Lung microvascular endothelial cell (primary cell): ENCODE measurements at places on chromosomes 4 and X.

DNA sequence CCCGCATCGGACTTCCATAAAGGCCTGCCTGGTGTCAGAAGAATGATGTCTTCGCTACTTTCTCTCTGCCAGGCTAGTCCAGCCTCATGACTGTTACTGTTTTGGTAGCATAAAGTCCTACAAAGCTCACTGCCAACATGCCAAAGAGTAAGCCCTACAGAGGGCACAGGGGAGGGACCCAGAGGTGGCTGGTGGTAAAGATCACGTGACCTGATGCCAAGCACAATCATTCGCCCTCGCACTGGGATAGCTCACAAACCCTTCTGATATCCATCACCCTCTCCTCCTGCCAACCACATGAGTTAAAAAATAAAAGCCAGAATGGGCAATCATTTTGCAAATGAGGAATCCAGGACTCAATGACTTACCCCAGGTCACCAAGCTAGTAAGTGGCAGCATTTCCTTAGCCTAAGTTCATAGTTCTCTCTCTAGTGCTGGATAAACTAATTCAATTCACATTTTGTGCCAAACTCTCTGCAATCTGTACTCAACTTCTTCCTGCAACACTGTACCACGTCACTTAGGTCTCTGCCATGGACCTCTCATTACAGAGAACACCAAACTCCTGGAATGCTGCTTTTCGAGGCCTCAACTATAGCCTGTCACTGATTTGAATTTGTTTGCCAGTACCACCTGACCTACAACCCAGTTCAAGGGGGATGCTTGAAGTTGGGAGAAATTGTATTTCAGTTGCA is 178.1 kb downstream of the SH3KBP1 start:
- DNase-seq = no peak

- DNase-seq = no peak
Measured at GRCh38 chr4:2066571-2067445, 7.7 kb downstream of the NAT8L start.

- no peak for DNase-seq
Measured at GRCh38 chr4:46870411-46870810, 38.6 kb downstream of the COX7B2 start.

- no peak for DNase-seq
Measured at GRCh38 chr4:109412776-109413175, 20.8 kb upstream of the SEC24B start.

DNA sequence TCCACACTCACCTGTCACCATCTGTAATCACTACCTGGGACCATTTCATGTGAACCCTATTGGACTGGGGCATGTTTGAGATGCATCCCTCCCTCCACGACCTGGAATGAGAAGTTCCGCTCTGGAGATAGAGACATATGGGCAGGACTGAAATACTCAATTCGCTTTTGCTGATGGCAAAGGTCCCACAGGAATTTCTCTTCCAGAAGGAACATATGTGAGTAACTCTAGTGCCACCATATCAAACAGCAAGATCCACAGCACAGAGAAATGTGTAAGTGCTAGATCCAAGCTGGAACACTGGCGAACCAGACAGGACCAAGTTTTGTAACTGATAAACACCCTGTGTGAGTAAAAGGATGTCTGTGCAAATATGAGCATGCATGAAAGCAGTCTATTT is 43.9 kb downstream of the SEL1L3 start:
- no peak for DNase-seq

- DNase-seq = peak; percentile 31
Measured at GRCh38 chr4:150584111-150584915, 2.4 kb downstream of the MAB21L2 start.

GRCh38 chr4:68463796-68464195 is 16.5 kb downstream of the TMPRSS11E start:
- no peak for DNase-seq

- DNase-seq = no peak
Measured at GRCh38 chrX:153776611-153777045, 4.2 kb upstream of the SRPK3 start.

- DNase-seq = no peak
Measured at GRCh38 chr4:22458098-22458497, 57.8 kb downstream of the ADGRA3 start.

DNA sequence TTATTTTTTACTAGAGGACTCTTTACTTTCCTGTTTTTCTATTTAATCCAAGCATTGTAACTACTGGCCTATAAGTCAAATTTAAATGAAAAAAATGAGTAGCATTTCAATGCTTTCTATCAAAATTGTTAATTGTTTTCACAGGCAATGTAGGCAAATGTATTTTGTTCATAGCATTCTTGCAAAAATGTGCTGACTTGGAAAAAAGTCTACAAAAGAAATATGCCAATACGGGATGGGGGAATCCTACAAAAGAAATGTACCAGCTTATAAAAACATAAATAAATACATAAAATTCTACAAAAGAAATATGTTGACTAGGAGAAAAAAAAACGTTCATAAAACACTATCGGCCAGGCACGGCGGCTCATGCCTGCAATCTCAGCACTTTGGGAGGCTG is 14.9 kb upstream of the S100G start:
- no peak for DNase-seq

DNA sequence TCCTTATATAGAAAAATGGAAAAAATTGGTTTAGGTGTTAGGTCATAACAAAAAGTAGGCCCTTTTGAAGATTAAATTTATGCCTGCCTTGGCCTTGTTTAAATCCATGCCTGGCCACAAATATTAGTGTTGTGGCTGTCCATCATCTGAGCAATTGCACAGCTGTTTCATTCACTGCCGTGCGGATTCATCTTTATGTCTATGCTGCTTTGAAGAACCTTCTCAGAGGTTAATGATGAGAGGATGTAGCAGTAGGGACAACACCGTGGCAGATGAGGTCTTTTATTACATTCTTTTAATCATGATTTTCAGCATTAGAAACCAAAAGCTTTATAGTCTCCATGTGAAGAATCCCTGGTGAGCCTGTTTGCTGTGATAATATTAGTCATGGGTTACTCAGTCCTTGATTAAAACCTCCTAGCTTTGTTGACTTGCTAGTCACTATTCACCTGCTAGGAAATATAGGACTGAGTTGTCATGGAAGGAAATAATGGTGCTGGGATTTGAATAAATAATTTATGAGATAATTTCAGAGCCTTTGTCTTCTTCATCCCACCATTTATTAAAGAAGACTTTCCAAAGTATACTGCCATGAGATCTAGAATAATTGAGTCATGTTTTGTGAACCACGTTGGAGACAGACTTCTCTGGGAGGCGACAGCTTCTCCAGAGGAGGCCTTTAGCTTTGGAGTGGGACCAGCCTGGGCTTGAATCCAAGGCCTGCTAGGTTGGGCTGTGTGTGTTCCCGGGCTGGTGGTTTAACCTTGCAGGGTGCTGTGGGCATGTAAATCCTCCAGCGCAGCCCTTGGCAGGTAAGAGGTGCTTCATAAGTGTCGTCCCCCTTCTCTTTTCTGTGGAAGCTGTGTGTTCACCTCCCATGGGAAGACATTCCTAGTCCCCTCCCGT is 53.5 kb downstream of the PTTG2 start:
- DNase-seq = no peak

DNA sequence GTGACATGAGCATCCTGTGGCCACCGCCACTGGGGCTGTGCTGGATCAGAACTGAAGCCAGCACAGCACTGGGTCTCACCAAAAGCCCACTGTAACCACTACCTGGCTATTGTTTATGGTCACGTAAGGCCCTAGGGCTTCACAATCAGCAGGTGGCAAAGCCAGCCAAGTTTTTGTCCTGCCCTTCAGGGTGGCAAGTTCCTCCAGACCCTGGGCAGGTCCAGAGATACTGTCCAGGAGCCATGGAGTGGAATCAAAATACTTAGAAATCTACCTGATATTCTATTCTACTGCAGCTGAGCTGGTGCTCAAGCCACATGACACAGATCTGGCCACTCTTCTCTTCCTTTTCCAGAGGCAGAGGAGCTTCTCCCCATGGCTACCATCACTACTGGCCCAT is 121.2 kb upstream of the CXXC4 start:
- DNase-seq = no peak

DNA sequence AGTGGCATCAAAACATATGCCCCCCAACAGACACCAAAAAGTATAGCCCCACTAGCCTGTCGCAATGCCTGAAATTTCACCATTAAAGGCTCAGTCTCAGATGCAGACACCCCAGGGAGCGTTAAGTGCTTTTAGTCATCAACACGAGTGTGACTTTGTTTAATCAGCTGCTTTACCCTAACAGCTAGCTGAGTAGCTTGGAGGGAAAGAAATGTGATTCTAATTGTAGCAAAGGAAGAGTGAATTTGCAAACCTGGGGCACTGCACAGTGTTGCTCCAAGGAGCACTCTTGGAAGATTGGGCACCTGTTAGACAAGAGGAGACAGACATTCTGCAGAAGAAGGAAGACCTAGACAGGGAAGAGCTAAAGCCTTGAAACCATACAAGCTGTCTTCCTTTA is 145.1 kb downstream of the BEND2 start:
- no peak for DNase-seq

DNA sequence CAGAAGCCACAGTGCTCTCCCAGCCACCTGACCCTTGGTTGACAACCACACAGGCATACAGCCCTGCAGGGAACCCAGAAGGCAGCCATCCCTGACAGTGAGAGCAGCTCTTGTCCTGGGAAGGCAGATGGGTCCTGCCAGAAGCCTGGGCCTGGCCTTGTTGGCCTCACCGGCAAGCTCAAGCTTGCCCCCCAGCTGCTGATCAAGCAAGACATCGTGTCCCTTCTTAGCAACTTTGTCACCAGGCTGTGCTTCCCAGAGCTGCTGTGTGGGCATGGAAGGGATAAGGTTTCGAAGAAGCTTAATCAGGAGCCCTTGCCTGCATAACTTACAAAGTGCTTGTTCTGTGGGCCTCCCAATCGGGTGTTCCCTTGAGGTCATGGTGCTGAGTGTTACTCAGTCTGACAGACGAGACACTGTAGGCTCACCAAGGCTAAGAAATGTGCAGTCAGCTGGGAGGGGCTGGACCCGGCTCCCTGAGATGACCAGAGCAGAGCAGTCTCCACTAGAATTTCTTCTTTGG is 6.8 kb upstream of the ABLIM2 start:
- DNase-seq = no peak

- DNase-seq = no peak
Measured at GRCh38 chr4:1269209-1269608, 20.3 kb upstream of the CTBP1 start.

GRCh38 chr4:60897415-60897814 is 302.7 kb upstream of the ADGRL3 start:
- no peak for DNase-seq

DNA sequence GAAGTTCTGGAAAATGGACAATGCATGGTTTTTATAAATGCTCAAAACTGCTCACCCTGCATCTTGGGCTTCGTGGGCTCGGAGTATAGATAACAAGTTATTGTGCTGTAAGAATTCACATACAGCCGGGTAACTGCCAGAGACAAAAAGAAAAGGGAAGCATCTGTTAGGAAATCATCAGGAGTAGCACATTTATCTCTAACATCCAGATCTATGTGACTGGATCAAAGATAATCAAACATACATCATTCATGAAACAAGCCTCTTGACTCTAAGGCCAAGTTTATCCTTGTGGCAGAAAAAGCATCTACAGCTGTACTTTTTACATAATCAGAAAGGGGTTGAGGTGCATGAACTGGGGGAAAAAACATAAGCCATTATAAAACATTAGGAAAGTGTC is 264.2 kb downstream of the PPP3CA start:
- DNase-seq = no peak

DNA sequence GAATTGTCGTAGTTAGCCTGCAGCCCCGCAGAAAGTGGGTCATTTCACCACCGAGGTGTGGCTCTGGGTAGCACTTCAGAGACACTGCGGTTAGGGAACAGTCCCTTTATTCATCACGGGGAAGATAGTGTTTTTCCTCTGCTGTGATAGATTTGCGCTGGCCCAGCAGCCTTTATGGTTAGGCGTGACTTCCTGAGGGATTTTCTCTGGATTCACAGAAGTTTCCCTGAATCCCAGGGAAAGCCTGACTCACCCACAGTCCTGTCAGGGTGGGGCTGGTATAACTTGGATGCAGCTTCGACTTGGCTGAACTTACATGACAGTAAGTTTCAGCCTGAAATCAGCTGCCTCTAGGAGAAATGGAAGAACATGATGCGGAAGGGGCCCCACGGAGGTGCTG is 196.3 kb upstream of the HHIP start:
- peak; percentile 71 for DNase-seq

DNA sequence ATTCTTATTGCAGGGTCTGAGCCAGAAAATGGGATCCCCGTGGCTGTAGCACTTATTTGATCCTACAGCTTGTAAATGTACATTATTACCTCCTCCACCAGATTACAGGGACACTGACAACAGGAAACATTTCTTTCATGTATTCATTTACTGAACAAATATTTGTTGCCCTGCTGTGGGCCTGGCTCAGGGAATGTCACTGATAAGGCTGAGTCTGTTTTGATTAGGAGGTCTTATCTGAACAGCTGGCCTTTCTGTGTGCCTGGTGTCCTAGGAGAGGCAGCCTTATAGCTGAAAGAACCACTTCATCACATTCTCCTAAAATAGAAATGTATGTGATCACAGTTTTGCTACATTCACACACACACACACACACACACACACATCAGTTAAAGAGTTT is 45.5 kb upstream of the PROM1 start:
- DNase-seq = no peak
